ENCODE measurements at places on chromosomes 1 and 21.
A peak's percentile ranks its signal among the peaks of the same experiment; 100 is the strongest.

GRCh38 chr1:158121604-158122254, 59.0 kb upstream of the CD1D start:
- no peak for DNase-seq

DNA sequence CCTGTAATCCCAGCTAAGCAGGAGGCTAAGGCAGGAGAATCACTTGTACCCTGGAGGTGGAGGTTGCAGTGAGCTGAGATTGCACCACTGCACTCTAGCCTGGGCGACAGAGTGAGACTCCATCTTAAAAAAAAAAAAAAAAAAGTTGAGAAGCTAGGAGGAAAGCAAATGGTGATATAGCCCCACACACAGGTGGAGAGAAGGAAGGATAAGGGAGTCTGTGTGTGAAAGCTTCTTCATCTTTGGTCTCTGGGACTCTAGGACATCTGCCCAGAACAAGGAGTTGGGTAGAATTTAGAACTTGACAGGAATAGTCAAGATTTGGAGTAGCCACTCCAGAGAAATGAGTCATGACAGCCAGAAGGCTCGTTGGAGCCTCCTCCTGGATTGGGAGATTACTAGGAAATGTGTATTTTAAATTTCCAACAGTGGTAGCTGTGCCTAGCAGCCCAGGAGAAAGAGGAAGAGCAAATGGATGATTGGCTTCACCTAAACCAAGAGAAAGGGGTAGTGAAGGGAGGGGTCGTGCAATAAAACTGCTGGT, 19.9 kb downstream of the NPL start:
- DNase-seq, result no peak

GRCh38 chr1:217089361-217090014, 366.3 kb upstream of the ESRRG start:
- peak; percentile 75 for DNase-seq

DNA sequence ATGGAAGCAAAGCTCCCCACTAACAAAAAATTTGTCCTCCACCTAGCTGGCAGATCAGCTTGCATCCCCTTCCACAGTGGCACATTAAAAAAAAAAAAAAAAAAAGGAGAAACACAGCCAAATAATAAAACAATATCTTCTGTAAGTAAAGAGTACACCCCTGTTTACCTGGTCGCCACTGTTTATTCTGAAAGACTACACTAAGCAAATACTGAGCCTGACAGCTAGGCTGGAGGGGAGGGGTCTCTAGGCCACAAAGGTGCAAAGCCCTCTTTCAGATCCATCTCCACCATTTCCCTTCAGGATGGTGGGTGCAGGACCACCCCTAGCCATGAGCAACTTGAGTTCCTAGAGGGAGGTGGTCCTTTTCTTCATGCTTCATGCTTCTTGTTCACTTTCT, 22.8 kb upstream of the SLC45A3 start:
- DNase-seq, result no peak

GRCh38 chr1:2799811-2800663, 1.5 kb downstream of the TTC34 start:
- DNase-seq, result no peak

DNA sequence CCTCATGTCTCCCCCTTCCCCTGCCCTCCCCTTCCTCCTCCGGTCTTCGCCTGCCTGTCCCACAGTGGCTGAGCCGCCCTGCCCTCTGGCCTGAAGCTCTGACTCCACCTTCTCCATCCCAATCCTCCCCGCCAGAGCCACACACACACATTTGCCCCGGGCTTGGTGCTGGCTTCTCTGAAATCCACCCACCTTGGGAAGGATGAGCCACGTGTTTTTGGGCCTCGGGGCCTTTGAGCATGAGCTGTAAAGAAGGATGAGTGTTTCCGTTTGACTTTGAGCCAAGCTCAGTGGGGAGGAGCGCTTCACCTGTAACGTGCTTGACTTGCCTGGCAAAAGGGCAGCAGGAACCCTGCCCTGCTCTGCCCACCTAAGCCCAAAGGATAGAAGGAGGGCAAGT, 295.1 kb downstream of the SIPA1L2 start:
- DNase-seq, result no peak

DNA sequence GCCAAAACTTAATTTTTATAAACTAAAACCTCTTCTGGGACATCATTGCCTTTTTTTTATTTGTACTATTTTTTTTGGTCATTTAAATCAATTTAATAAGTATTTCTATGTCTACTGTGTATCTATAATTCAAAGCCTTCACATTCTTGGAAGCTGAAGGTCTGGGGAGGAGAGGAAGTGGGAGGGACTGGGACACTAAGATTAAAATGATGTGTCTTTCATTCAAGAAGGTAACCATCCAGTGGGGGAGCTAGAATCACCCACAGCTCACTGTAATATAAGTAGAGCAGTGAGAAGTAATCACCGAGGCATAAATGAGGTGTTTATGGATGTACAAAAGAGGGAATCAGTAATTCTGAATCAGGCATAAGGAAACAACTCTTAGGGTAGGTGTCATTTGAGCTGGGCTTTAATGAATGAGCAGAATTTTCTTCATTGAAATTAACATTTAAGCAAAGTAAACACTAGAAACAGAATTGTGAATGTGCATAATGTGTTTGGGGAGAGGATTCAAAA, 52.8 kb downstream of the PTGER3 start:
- DNase-seq, result no peak

DNA sequence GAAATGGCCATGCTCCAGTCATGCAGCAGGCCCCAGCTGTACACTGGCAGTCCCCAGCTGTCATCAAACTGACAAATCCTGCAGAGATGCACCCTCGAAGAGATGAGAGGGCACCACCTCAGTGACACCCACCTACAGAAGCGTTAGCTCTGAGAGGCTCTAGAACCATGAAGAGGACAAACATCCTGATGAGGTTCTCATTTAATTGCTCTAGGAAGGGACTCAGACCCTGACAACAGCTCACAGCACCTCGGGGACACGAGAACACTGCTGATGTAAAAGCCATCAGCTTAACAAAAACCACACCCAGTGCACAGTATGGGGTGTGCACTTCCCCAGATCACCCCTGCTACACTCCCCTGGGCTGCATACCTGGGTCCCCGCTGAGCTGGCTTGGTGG, 3.4 kb downstream of the ZNF496 start:
- no peak for DNase-seq

DNA sequence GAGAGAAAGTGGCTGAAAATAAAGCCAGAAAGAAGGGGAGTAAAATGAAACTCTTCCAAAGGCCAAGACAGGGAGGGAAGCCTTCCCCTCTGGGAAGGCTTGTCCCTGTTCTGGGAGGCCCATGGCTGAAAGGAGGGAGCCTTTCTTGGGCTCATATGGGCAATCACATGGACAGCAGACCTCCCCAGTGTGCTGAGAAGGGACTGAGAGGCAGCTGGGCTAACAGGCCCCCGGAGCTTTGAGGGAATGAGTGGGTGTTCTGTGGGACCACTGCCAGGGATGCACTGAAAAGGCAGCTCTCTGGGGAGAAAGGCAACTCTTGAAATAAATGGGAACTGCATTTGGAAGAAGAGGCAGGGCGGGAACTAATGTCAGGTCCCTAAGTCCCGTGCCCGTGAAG, 39.1 kb downstream of the KANK4 start:
- DNase-seq, result no peak
